ENCODE measurements at places on chromosomes 5 and 9.
A peak's percentile ranks its signal among the peaks of the same experiment; 100 is the strongest.

DNA sequence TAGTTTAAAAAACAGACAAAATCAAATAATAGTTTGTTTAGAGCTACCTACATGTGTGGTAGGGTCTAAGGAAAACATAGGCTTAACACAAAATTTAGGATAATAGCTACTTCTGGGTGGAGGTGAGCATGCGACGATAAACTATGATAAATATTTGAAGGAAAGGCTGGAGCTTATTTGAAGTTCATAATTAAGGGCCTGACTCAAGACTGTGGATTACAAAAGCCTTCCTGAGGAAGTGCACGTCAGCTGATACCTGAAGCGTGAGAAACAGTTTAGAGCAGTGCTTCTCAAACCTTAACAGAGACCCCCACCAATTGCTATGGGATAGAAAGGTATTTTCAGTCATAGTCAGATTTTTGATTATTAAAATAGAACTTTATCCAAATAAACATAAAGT, 20.4 kb upstream of the UBLCP1 start:
- no peak for DNase-seq

DNA sequence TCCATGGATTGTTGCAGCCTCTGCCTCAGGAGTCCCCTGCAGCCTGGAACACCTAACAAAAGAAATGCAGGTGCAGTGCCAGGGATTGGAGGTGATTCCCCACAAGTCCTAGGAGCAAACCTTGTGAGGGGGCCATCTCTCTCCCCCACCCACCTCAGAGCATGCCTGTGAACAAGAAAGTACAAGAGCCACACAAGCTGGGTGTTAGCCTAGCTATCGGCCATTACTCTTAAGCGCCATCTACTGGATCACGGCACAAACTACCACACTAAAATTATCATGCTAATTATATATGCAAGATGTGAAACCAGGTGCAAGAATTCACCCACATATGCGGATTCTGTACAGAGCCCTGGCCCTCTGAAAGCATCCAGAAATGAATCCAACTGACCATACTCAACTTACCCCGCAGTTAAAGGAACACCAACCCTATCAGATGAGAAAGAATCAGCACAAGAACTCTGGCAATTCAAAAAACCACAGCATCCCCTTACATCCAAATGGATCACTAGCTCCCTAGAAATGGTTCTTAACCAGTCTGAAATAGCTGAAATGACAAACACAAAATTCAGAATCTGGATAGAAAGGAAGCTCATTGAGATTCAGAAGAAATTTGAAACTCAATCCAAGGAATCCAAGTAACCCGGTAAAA, 16.5 kb upstream of the PRSS3 start:
- DNase-seq: peak; percentile 65

DNA sequence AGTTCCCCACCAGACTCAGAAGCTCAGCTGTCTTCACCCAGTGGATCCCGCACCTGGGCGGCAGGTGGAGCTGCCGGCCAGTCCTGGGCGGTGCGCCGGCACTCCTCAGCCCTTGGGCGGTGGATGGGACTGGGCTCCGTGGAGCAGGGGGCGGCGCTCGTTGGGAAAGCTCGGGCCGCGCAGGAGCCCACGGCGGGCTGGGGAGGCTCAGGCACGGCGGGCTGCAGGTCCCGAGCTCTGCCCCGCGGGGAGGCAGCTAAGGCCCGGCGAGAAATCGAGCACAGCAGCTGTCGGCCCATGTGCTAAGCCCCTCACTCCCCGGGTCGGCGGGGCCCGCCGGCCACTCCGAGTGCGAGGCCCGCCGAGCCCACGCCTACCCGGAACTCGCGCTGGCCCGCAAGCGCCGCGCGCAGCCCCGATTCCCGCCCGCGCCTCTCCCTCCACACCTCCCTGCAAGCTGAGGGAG, 560.0 kb downstream of the BRINP1 start:
- no peak for DNase-seq

- no peak for DNase-seq
Measured at GRCh38 chr9:132742821-132743311, 72.6 kb downstream of the GTF3C4 start.

- no peak for DNase-seq
Measured at GRCh38 chr5:81208904-81209303, 24.2 kb upstream of the CKMT2 start.

Data from CD4-positive, alpha-beta T cell treated with Interleukin-10 for 1 hour (primary cell).